ENCODE measurements at places on chromosomes 12 and 14. TPM values are rescaled to one million over a fixed set of nuclear protein-coding genes. Genes with fewer than 3 reads are reported as not detected.

Gene IFNG-AS1
- 0.27 TPM for total RNA-seq

Gene LHX5
- not detected for total RNA-seq

Gene KLRK1
- total RNA-seq: 1.1 TPM

Gene PSMA6
- 157 TPM for total RNA-seq

Gene CPSF2
- total RNA-seq: 35.8 TPM

Gene PEBP1
- 2,015 TPM for total RNA-seq

Gene TAS2R50
- total RNA-seq: 3.9 TPM

Gene PKP2
- 0.67 TPM for total RNA-seq

Gene RPS29
- 8,761 TPM for total RNA-seq

Gene CMKLR1
- 14.6 TPM for total RNA-seq

- no peaks in the 10 kb centered on the region for H3K4me1 ChIP-seq
- H3K27ac ChIP-seq: no peak overlapping the region
- no peak for DNase-seq
- no peak overlapping the region for H3K4me3 ChIP-seq
These were observed 68.1 kb upstream of the HECTD1 start for GRCh38 chr14:31275731-31276130.

DNA sequence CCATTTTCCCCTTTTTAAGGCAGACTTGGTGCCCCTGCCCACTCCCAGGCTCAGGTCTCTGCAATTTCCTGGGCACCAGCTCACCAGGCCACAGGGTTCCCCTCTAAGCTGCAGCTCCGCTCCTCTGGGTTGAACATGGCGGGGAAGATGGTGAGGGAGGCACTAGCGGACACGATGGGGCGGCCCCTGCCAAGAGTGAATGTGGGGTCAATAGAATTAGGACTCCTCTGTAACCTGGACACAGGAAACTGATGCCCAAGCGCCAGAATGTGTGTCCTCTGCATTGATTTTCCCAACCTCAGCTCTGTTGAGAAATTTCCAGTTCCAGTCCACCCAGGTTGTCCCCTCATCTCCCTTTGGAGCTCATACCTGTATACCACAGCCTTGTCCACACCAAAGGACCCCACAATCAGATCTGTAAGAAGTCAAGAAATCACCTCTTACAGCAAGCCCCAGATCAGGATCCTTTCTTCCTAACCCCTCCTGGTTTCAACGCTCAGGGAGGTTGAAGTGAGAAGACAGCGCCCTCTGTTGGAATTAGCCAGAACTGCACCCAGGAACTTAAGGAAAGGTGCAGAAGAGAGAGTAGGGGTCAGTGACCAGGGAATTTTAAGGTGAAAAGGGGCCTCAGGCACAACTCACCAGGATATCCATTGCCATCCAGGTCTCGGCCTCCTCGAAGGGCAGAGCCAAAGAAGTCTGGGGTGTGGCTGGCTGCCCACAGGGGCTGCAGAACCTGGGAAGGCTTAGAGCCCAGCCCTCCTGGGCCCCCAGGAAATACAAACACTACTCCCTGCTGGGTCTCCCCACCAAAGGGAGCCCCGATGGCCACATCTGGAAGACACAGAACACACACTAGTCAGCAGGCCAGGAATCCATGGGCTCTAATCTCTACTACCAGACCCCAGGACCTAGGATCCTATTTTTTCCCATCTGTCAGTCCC, 14.7 kb downstream of the ITGA5 start:
- H3K4me1 ChIP-seq: peaks cover 17% of the 10 kb centered on the region
- no peak overlapping the region for H3K4me3 ChIP-seq
- H3K36me3 ChIP-seq: peaks cover 82% of the 10 kb centered on the region
- DNase-seq: peak; percentile 65

GRCh38 chr14:53670701-53671100, 285.9 kb downstream of the BMP4 start:
- no peak overlapping the region for H3K27ac ChIP-seq
- no peaks in the 10 kb centered on the region for H3K36me3 ChIP-seq
- no peaks in the 10 kb centered on the region for H3K27me3 ChIP-seq
- no peak for DNase-seq
- no peaks in the 10 kb centered on the region for H3K4me1 ChIP-seq
- H3K4me3 ChIP-seq: no peak overlapping the region

GRCh38 chr14:26276757-26277156, 321.1 kb downstream of the NOVA1 start:
- H3K27ac ChIP-seq: no peak overlapping the region
- no peak for DNase-seq
- no peaks in the 10 kb centered on the region for H3K4me1 ChIP-seq
- no peak overlapping the region for H3K4me3 ChIP-seq
- no peaks in the 10 kb centered on the region for H3K36me3 ChIP-seq

DNA sequence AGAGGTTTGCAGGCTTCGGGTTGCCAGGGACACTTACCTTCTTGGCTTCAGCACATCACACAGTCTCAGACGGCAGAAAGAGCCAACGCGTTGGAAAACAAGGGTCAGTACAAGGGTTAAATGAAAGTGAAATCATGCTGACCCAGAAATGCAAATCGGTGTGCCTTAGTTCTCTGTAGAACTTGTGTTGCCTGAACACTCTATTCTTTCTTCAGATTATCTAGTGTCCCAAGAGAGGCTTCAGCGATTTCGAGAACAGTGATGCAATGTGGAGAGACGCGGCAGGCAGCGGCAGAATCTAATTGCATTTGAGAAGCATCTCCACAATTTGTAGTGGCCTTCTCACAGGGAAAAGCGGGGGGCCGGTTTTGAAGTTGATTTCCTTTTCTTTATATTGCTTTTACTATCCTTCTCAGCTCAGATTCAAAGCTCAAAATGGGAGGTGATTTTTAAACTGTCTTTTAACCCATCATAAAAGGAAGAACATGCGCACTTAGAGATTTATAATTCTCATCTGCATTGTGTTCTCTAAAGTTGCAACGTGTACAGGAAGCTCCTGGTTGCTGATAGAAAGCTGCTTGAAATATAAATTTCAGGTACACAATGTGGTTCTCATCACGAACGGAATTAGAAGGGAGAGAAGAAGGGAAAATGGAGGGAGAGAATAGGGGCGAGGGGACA, 67.8 kb upstream of the EGLN3 start:
- no peaks in the 10 kb centered on the region for H3K4me1 ChIP-seq
- DNase-seq: no peak
- no peaks in the 10 kb centered on the region for H3K36me3 ChIP-seq
- H3K27me3 ChIP-seq: no peaks in the 10 kb centered on the region
- no peak overlapping the region for H3K27ac ChIP-seq
- H3K4me3 ChIP-seq: no peak overlapping the region

DNA sequence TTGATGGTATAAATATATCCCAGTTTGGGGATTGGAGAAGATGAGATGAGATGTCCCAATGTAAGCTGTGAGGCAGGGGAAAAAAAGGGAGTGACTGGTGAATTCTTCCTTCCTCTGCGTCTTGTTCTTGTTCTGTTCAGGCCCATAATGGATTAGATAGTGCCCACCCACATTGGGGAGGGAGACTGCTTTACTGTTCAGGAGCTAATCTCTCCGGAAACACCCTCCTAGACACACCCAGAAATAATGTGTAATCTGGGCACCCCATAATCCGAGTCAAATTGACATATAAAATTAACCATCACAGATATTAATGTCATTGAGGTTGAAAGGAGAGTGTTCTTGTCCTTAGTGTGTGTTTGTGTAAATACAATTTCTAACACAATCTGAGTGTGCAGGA, 29.3 kb downstream of the ETV6 start:
- peaks cover 44% of the 10 kb centered on the region for H3K4me1 ChIP-seq
- no peaks in the 10 kb centered on the region for H3K36me3 ChIP-seq
- no peak overlapping the region for H3K4me3 ChIP-seq
- DNase-seq: no peak

DNA sequence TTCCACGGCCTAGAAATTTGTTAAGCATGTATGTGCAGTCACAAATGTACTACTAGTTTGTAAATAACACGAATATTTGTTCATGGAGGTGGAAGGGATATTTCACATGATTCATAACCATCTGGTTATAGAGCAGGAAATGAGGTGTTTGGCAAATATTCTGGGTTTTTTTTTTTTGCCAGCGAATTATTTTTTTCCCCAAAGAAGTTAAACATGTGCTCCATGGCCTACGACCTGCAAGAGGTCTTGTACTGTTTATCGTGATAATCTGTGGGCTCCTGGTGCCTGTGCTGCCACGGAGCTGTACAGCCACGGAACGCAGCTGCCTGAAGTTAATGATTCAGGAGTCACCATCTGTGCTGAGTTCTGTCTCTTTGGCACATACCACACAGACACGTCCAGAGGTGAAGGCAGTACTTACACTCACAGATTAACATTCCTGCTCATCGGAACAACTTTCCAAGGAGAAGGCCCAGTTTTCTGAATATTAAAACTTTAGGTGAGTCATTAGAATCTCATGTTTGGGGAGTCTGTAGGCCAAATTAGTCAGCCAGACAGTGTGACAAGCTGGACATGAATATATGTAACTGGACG, 156.3 kb downstream of the TMX1 start:
- no peak overlapping the region for H3K4me3 ChIP-seq
- no peaks in the 10 kb centered on the region for H3K36me3 ChIP-seq
- DNase-seq: peak; percentile 9
- no peaks in the 10 kb centered on the region for H3K27me3 ChIP-seq

DNA sequence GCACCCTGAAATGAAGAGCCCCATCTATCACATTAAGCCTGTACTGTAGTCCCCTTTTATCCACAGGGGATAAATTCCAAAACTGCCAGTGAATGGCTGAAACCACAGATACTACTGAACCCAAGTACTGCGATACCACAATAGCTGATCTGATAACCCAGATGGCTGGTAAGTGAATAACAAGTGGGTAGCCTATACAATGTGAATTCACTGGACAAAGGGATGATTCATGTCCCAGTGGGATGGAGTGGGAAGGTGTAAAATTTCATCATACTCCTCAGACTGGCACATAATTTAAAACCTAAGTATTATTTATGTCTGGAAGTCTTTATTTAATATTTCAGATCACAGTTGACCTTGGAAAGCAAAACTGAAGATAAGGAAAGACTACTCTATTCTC, 201.3 kb downstream of the GPHN start:
- H3K27me3 ChIP-seq: no peaks in the 10 kb centered on the region
- H3K27ac ChIP-seq: no peak overlapping the region
- DNase-seq: no peak
- H3K4me1 ChIP-seq: no peaks in the 10 kb centered on the region
- no peak overlapping the region for H3K4me3 ChIP-seq

- no peak overlapping the region for H3K27ac ChIP-seq
- DNase-seq: no peak
- H3K4me1 ChIP-seq: no peaks in the 10 kb centered on the region
- no peak overlapping the region for H3K4me3 ChIP-seq
These were observed 65.1 kb downstream of the RNFT2 start for GRCh38 chr12:116803013-116803736.

GRCh38 chr12:66199831-66200509, 11.0 kb downstream of the IRAK3 start:
- H3K27ac ChIP-seq: no peak overlapping the region
- H3K36me3 ChIP-seq: no peaks in the 10 kb centered on the region
- no peak for DNase-seq
- peaks cover 7% of the 10 kb centered on the region for H3K4me1 ChIP-seq
- no peak overlapping the region for H3K4me3 ChIP-seq

GRCh38 chr12:68007466-68007865, 18.2 kb downstream of the IFNG-AS1 start:
- H3K4me1 ChIP-seq: peaks cover 10% of the 10 kb centered on the region
- H3K27me3 ChIP-seq: no peaks in the 10 kb centered on the region
- H3K4me3 ChIP-seq: no peak overlapping the region
- no peaks in the 10 kb centered on the region for H3K36me3 ChIP-seq

- no peak for DNase-seq
- no peak overlapping the region for H3K27ac ChIP-seq
- H3K27me3 ChIP-seq: no peaks in the 10 kb centered on the region
- H3K36me3 ChIP-seq: no peaks in the 10 kb centered on the region
These were observed 169.5 kb upstream of the NTF3 start for GRCh38 chr12:5262450-5262849.

- DNase-seq: no peak
- H3K36me3 ChIP-seq: peaks cover 6% of the 10 kb centered on the region
- no peaks in the 10 kb centered on the region for H3K27me3 ChIP-seq
- H3K4me3 ChIP-seq: no peak overlapping the region
These were observed 7.3 kb downstream of the IFFO1 start for GRCh38 chr12:6548556-6548955.

- no peaks in the 10 kb centered on the region for H3K27me3 ChIP-seq
- no peak overlapping the region for H3K27ac ChIP-seq
- H3K36me3 ChIP-seq: no peaks in the 10 kb centered on the region
These were observed 157.8 kb downstream of the ZFP36L1 start for GRCh38 chr14:68634874-68635595.

DNA sequence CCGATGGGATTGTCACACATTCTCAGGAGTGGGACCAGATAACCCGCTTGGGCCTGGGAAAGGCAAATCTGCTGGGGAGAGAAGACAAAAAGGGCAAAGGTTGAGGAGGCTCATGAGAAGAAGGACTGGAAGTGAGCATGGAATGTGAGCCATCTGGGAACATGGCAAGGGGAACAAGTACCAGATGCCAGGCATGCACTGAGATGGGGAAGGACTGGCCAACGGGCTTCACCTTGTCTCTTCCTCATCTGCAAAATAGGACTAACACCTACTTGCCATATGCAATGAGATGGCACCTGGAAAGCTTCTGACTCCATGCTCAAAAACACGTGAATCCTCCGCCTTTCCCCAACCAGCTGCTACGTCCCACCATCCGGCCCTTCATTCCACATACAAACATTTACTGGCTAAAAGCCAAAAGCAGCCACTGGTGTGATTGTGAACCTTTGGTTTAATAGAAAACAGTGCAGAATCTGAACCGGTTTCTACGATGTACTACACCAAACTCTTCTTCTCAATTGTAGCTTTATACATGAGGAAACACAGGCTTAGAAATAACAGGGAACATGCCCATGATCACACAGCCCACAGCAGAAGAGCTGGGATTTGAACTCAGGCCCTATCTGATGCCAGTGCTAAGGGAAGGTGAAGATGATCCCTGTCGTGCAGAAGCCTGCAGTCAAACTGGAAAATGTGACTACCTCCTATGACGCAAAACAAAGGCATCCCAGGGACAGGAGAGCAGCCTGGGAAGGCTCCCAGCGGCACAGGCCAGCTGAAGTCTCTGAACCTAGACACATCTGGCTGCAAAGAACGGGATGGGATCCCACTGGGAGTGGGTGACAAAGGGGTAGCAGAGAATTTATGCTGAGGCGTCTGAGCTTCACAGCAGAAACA, 112.1 kb downstream of the TTC7B start:
- H3K36me3 ChIP-seq: no peaks in the 10 kb centered on the region
- no peaks in the 10 kb centered on the region for H3K4me1 ChIP-seq
- no peaks in the 10 kb centered on the region for H3K27me3 ChIP-seq
- no peak overlapping the region for H3K4me3 ChIP-seq

DNA sequence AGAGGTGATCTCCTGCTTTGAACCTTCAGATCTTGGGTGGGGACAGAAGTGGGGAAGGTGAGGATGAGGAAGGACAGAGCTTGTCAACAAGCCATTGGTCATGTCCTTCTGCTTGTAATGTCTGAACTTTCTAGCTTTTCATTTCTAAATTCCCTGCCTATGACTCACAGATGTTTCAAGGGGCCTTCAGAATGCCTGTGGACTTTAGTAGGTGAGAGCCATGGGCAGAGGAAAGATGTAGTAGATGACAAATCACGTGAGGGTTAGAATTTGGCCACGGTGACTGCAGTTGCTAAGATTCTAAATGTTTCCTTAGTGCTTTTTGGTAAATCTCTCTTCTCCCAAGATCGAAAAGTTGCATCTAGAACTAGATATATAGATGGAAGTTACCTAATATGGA, 18.7 kb upstream of the CREBL2 start:
- no peaks in the 10 kb centered on the region for H3K27me3 ChIP-seq
- no peaks in the 10 kb centered on the region for H3K36me3 ChIP-seq
- no peaks in the 10 kb centered on the region for H3K4me1 ChIP-seq
- no peak for DNase-seq

- H3K4me1 ChIP-seq: peaks cover 9% of the 10 kb centered on the region
- H3K36me3 ChIP-seq: no peaks in the 10 kb centered on the region
- DNase-seq: no peak
- no peak overlapping the region for H3K4me3 ChIP-seq
These were observed 13.8 kb downstream of the EXOC5 start for GRCh38 chr14:57254884-57255283.

Data from thyroid gland (tissue), 4 donors.